ENCODE measurements at places on chromosomes 7 and 10.

GRCh38 chr10:109958059-109958458 lies 34.7 kb upstream of the XPNPEP1 start:
- no peak for DNase-seq

DNA sequence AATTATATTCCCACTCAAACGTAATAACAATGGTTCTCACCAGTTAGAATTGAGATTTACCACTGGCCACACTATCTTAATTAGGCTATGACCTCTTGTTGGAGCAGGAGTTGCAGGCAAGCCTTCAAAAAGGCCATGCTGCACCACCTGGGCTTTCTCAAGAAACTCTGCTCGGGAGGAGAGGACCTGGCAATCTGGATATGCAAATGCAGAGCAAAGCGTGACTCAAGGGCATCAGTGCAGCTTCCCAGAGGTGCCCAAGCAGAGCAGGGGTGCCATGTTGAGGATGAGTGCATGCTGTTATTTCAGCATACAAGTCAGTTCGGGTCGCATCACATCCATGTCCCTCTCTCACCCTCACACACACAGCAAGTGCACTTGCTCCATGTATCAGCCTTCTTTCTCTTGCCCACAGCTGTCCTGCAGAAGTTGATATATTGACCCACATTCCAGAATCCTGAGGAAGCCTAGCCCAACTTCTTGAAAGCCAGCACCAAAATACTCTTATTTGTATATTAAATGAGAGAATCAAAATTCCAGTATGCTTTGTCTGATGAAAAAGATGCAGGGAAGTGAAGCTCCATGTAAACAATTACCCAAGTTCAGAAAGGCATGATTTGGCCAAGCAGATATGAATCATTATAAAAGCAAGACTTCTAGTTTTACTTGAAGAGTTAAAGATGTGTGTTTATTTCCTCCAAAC lies 55.7 kb upstream of the IL6 start:
- no peak for DNase-seq

GRCh38 chr10:43196981-43197833 lies 59.0 kb downstream of the CSGALNACT2 start:
- DNase-seq, result no peak

GRCh38 chr10:87545783-87546182 lies 41.1 kb downstream of the MINPP1 start:
- DNase-seq, result no peak

- DNase-seq, result no peak
These were observed 1.5 kb downstream of the CWF19L1 start for GRCh38 chr10:100265821-100266485.

GRCh38 chr7:94888551-94888950 lies 18.8 kb upstream of the PPP1R9A start:
- DNase-seq, result no peak

GRCh38 chr7:43942250-43942649 lies 16.0 kb downstream of the UBE2D4 start:
- DNase-seq, result no peak

- no peak for DNase-seq
These were observed 13.6 kb downstream of the ZDHHC6 start for GRCh38 chr10:112433136-112433535.
